ENCODE measurements at places on chromosomes 2 and 18. TPM values are rescaled to one million over a fixed set of nuclear protein-coding genes. Genes with fewer than 3 reads are reported as not detected.
A peak's percentile ranks its signal among the peaks of the same experiment; 100 is the strongest.

DNA sequence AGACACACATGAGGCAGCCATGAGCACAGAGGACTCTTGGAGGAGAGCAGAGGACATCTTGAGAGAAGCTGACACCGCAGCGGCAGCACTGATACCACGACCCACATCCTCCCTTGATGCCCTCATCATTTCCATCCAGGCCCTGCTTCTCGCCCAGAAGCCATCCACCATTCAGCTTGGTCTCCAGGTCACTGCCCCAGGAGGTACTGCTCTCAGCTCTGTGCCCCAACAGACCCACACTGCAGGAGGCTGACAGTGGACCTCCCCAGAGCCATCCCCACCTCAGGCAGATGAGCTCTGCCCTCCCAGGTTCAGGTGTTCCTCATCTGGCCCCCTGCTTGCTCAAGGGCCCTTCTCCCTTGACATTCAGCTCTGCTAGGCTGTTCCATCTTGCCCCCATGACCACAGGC lies 74.9 kb downstream of the ACKR3 start:
- peak; percentile 77 for DNase-seq

DNA sequence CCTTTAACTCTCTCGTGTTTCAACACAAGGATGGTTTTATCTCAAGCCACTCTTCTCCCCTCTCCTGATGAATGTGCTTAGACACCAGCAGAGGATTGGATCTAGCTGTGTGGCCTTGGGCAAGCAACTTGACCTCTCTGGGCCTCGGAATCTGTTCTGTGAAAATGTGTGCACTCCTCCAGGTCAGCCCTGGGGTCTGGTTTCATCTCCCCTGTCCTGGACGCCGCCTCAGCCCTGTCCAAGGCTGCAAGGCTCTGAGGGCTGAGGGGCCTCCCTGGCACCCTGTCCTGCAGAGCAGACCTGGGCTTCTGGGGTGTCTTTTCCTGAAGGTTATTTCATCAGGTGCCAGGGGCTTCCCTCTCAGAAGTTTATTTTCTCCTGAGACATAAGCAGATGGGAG lies 28.5 kb downstream of the CNDP1 start:
- no peak for DNase-seq

- no peak for DNase-seq
Measured at GRCh38 chr2:100178864-100179263, 36.5 kb upstream of the AFF3 start.

The GPR55 gene
- total RNA-seq, result 0.22 TPM

DNA sequence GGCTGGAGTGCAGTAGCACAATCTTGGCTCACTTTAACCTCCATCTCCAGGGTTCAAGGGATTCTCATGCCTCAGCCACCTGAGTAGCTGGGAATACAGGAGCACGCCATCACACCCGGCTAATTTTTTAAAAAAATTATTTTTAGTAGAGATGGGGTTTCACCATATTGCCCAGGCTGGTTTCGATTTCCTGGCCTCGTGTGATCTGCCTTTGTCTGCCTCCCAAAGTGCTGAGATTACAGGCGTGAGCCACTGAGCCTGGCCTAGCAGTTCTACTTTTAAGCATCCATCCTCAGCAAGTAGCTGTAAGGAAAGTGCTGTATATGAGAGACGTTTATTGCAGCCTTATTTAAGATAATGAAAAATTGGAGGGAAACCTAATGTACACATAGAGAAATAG lies 79.7 kb downstream of the ZDBF2 start:
- DNase-seq, result no peak

The PUS10 gene
- total RNA-seq, result 2.8 TPM

The SLC66A2 gene
- total RNA-seq, result 85.9 TPM

GRCh38 chr2:199258291-199258690 lies 199.4 kb downstream of the SATB2 start:
- DNase-seq, result no peak

Data from mesenteric fat pad (tissue), 1 donor.